ENCODE measurements at places on chromosomes 4 and X. TPM values are rescaled to one million over a fixed set of nuclear protein-coding genes. Genes with fewer than 3 reads are reported as not detected.

DNA sequence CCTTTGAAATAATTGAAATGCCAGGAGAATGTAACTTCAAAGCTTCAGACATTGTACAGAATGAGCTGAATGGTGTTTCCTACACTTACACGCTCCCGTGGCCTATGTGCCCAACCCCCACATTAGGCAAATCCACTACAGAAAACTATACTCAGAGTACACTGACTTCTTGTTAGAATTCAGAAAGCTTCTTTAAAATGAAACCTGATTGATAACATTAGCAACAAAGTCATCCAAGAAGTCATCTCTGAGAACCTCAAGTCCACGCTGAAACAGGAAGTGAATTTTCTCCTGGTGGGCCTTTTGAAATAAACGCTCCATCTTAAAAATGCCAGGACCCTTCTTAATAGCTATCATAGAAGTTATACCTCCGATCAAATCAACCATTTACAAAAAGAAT is 136.3 kb downstream of the TSPAN5 start:
- DNase-seq: no peak

DNA sequence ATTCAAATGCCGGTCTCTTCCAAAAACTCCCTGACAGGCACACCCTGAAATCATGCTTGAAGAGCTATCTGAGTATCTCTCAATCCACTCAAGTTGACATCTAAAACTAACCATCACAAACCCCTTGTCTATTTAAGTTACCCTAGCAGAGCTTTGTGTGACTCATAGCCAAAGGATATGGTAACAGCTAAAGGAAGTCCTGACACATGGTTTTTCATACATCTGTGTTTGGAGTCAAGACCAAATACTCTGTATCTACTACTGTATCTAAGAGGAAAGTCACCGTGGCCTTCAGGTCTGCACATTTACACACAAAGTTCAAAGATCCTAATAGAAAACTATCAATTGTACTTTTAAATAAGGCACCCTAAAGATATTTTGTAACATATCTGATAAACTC is 239.6 kb upstream of the VCX start:
- DNase-seq: no peak

DNA sequence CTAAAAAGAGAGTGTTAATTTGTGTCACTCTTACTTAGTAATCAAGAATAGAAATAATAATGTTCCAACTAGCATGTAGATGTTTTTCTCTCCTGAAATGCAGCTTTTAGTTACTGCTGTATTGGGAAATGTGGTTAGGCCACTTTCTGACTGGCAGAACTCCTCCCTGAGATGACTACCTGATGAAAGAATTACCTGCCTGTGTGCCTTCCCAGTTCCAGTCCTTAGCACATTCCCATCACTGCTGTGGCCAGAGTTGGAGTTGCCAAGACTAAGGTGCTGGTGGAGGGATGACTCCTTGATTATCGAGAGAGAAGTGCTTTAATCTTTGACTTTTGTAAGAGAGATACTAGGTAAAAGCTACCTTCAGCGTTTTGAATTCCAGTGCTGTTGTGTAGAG is 9.5 kb downstream of the GAB1 start:
- DNase-seq: no peak

GRCh38 chr4:158450741-158451140 is 70.9 kb upstream of the RXFP1 start:
- DNase-seq: peak; percentile 54

DUX4 gene
- total RNA-seq: not detected

CCDC110 gene
- 0.43 TPM for total RNA-seq

CT45A3 gene
- total RNA-seq: not detected

GRCh38 chrX:2264179-2265030 is 236.4 kb downstream of the DHRSX start:
- DNase-seq: no peak

GRCh38 chr4:140743194-140743931 is 12.8 kb downstream of the TBC1D9 start:
- peak; percentile 26 for DNase-seq

CHRDL1 gene
- total RNA-seq: under 0.01 TPM

GRCh38 chr4:105147016-105147552 is 408 bp downstream of the TET2 start:
- no peak for DNase-seq

GRCh38 chrX:69148946-69149345 is 16.3 kb downstream of the PJA1 start:
- no peak for DNase-seq

DNA sequence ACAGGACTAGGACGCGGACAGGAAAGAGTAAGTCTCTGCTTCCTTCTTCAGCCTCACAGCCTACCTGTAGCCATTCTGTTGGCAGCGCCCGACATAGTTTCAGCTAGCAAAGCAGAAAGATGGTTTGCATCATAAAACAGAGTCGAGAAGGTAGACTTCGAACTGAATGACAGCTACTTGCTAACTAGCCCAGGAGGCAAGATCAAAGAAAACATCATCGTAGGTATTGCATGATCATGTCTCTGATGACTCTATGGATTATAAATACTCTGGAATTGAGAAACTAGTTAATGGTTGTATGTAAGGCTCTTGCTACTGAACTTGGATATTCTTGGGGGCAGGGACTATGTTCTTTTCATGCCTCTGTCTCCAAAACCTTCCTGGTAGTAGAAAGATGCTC is 333.1 kb upstream of the KLF3 start:
- no peak for DNase-seq

C4orf51 gene
- total RNA-seq: not detected

- peak; percentile 68 for DNase-seq
Measured at GRCh38 chr4:121791481-121791880, 9.6 kb upstream of the EXOSC9 start.

DNA sequence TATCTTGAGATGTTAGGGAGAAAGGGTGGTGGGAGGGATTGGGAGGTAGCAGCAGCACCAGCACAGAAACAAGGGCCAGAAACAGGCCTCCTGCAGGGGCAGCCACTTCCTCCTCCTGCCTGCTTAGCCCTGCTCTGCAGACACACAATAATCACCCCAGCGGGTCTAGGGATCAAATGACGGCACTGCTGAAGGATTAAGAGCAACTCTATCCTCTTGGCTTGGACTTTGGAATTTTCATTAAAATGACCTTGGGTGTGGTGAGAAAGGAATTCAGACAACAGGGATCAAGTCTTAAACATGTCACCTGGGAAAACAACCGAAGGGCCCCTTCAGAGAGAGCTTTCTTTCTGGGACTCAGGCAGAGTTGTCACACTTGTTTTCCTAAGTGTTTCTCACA is 353.4 kb downstream of the SPRY1 start:
- no peak for DNase-seq

SSX3 gene
- not detected for total RNA-seq

DNA sequence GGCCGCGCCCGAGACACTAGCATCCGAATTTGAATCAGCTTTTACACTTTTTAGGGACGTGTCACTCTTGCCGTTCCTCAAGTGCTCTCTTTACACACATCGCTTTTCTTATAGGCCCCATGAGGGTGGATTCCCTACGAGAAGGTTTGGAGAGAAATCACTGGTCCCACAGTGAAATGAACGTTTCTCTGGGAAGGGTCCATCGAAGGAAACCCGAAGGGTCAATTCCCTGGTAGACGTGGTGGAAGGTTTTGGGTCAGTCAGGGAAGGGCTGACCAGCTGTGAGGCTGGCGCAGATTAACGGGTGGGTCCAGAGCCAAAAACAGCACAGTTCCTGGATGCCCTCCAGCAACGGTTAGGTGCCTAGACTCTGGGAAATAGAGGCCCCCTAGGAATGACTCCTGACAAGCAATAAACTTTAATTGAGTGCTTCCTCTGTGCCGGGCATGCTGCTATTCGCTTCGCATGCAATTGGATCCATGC is 35.9 kb downstream of the ETDC start:
- DNase-seq: peak; percentile 79

ATP7A gene
- 12.1 TPM for total RNA-seq

ABLIM2 gene
- total RNA-seq: under 0.01 TPM

P2RY8 gene
- not detected for total RNA-seq

CNKSR2 gene
- total RNA-seq: 4.7 TPM

- DNase-seq: peak; percentile 6
Measured at GRCh38 chrX:120111611-120112010, 4.1 kb downstream of the RHOXF1 start.

ATP5ME gene
- 72.5 TPM for total RNA-seq

ZMAT1 gene
- 0.43 TPM for total RNA-seq

DNA sequence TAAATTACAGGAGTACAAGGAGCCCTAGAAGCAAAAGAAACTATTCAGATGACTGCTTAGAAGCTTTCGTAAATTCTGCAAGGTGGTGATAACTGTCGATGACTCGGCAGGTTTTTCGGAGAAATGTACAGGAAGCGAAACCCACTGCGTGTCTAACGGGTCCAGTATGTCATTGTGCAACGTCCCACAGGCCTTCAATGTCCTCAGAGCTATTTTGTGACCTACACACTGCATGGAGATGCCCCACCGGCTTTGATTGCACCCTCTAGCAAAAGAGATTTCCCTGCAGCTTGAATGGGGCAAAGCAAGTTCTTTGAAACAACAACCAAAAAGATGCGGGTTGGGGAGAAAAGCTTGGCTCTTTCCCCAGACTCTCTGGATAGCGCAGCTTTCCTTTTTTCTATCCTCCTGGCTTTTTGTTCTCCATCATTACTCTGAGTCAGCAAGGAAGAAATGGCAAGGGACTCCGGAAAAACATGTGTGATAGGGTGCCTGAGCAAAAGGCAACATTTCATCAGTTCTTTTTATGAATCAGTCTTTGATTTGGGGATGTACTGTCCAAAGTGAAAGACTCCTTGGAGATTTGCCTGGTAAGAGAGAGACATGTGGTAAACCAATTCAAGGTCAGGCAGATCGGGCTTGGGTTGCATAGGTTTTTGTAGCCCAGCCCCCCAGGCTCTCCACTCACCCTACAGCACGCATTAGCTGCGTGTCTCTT is 112.0 kb upstream of the TBL1X start:
- peak; percentile 62 for DNase-seq

CYSLTR1 gene
- total RNA-seq: under 0.01 TPM

SERPINA7 gene
- not detected for total RNA-seq

DNA sequence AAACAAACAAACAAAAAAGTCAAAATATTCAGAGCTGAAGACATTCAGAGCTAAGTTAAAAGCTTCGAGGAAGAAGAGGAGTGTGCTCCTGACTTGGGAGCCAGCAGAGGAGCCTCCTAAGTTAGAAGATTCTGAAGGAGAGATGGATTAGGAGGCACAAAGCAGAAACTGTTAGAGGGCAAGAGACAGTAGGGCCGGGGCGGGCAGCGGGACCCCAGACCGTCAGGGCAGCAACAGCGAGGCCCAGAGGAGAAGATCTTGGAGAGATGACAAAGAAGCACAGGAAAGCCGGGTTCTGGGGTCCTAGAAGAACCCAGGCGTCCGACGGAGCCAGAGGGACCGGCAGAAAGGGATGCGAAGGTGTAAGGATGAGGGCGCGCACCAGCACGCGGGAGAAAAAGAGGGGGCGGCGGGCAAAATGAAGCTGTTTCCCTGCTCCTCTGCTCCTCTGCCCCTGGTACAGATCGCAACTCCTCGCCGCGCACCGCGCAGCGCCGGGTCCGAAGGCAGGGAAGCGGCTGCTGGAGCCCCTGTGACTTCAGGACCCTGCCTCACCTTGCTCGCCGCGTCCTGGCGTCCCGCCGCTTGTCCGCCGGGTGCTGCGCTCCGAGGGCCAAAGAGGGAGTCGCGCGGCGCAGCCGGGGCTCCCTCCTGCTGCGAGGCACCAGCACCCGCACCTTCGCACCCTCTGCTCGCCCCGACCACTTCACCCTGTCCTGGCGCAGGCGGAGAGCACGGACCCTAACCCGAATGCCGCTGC is 477 bp downstream of the KLHL13 start:
- DNase-seq: no peak

SCML1 gene
- total RNA-seq: 5.8 TPM

DNA sequence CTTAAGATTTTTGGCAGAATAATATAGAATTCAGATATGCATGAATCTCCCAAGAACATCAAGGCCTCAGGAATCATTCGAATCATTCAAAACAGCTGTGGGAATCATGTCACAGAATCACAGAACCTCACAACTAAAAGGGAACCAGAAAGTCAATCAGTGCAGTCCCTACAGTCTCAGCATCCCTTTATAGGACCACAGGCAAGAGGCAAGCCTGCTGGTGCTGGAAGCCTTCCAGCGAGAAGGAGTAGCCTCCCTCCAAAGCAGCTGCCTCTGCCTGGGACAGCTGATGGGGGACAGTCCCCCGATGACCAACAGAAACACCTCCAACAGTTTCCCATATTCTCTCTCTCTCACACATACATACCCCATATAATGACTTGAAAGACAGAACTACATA is 20.7 kb downstream of the QDPR start:
- no peak for DNase-seq

UGT2A1 gene
- not detected for total RNA-seq

PDZD4 gene
- total RNA-seq: 0.32 TPM

C4orf54 gene
- not detected for total RNA-seq

DNAAF6 gene
- total RNA-seq: not detected

DNA sequence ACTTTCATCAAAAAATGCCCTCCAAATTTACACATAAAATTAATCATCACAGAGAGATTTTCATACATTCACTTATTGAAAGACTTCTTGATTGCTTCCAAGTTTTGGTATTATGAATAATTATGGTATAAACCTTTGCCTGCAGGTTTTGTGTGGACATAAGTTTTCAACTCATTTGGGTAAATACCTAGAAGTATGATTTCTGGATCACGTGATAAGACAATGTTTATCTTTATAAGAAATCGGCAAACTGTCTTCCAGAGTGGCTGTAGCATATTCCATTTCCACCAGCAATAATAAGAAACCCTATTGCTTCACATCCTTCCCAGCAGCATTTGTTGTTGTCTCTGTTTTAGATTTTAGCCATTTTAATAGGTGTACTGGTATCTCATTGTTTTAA is 1507.0 kb upstream of the IGFBP7 start:
- no peak for DNase-seq

STATH gene
- total RNA-seq: not detected

DNA sequence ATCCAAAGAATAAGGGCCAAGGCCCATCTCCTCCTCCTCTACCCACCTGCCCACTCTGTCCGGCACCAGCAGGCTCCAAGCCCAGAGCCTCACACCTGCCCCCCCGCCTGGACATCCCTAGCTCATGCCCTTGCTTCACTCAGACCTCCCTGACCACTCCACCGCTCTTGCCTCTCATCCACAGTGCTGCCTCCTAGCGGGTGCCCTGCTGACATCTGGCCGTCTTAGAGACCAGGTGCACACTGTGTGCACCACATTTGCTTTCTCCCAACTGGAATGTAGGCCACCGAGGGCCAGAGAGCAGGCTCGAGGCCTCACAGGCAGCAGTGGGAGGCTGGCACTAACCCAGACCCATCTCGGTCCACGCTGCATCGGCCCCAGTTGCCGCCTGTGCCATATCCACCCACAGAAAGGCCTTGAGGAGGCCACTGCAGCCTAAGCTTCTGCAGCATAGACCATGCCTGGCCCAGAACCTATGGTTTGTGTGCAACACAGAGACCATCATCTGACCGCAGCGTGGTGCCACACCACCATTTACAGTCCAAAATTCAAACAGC is 13.5 kb downstream of the LETM1 start:
- no peak for DNase-seq

GRCh38 chr4:189979196-189980047 is 38.8 kb downstream of the FRG1 start:
- no peak for DNase-seq

PHOX2B gene
- not detected for total RNA-seq

PCSK1N gene
- total RNA-seq: not detected

- peak; percentile 23 for DNase-seq
Measured at GRCh38 chr4:138696771-138697170, 318.8 kb upstream of the NOCT start.

LARP7 gene
- 20.0 TPM for total RNA-seq

Data from fibroblast of villous mesenchyme (primary cell).